ENCODE measurements at places on chromosomes 12 and 14. TPM values are rescaled to one million over a fixed set of nuclear protein-coding genes. Genes with fewer than 3 reads are reported as not detected.

- no peak overlapping the region for H3K27ac ChIP-seq
- H3K4me1 ChIP-seq = no peaks in the 10 kb centered on the region
- no peak for DNase-seq
- no peaks in the 10 kb centered on the region for H3K36me3 ChIP-seq
- no peaks in the 10 kb centered on the region for H3K27me3 ChIP-seq
Measured at GRCh38 chr14:72701605-72702004, 192.3 kb downstream of the DPF3 start.

DNA sequence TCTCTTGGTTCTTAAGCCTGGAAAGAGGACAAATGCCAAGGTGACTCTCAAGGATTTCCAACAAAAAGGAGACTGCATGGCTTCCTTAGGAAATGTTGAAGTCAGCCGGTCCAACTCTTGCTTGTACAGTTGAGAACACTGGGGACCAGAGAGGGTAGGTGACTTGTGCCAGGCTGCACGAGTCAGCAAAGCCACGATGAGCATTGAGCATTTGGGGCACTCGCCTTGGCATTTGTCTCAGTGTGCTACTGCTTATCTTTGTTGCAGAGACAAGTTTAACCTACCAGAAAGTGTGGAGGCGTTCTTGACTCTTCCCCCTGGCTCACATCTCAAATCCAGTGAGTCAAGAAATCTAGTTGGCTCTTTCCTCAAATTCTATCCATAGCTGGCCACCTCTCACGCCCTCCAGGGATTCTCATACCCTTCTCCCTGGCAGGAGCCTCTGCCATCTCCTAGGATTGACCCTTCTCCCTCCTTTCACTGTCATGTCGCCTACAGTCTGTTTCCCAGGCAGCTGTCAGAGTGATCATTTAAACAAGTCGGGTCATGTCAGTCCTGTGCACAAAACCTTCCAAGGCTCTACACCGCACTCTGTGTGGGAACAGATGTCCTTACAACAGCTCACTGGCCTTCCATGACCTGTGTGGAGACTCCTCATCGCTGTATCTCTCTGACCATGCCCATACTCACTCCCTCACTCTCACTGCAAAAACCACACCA lies 17.2 kb upstream of the KRT83 start:
- no peak overlapping the region for H3K4me3 ChIP-seq
- H3K4me1 ChIP-seq = no peaks in the 10 kb centered on the region
- DNase-seq = no peak

- H3K4me3 ChIP-seq = peak overlapping the region; percentile 75
- H3K27ac ChIP-seq = peak overlapping the region; percentile 80
- DNase-seq = peak; percentile 87
- H3K36me3 ChIP-seq = peaks cover 68% of the 10 kb centered on the region
- peaks cover 35% of the 10 kb centered on the region for H3K4me1 ChIP-seq
Measured at GRCh38 chr12:77062846-77063461, 2.4 kb downstream of the E2F7 start.

DNA sequence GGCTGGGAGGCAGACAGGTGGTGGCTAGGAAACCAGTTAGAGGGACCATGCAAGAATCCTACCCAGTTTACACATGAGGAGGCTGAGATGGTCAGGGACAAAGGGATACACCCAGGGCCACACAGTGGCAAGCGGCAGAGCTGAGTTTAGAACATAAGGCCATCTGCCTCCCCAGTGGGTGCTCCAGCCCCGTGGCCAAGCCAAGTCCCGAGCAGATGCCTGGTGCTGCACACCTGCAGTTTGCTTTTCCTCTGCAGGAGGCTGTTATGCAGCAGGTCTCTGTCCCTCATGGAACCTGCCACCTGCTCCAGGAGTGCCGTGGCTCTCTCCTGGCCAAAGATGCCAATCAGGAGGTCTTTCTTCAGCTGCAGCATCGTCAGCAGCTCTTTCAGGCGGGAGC lies 70.8 kb downstream of the SYNE3 start:
- DNase-seq = no peak
- no peaks in the 10 kb centered on the region for H3K4me1 ChIP-seq
- H3K36me3 ChIP-seq = peaks cover 16% of the 10 kb centered on the region
- no peak overlapping the region for H3K4me3 ChIP-seq
- H3K27me3 ChIP-seq = no peaks in the 10 kb centered on the region
- no peak overlapping the region for H3K27ac ChIP-seq

DNA sequence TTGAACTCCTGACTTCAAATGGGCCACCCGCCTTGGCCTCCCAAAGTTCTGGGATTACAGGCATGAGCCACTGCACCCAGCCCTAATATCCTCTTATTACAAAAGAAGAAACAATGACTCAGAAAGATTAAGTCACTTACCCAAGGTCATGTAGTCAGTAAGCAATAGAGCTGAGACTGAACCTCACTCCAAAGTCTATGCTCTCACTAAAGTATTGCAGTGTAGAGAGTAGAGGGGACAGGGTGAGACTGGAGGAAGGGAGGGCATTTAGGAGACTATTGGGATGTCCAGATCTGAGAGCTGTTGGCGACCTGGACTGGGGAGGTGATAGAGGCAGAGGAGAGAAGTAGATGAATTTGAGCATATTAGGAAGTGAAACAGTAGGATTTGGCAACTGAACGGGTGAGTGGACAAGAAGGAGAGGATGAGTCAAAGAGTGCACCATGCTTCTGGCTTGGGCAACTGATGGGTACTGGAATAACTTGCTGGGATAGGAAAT lies 11.8 kb downstream of the P2RX7 start:
- no peak overlapping the region for H3K4me3 ChIP-seq
- DNase-seq = no peak
- no peak overlapping the region for H3K27ac ChIP-seq
- H3K4me1 ChIP-seq = peaks cover 17% of the 10 kb centered on the region
- no peaks in the 10 kb centered on the region for H3K27me3 ChIP-seq

DNA sequence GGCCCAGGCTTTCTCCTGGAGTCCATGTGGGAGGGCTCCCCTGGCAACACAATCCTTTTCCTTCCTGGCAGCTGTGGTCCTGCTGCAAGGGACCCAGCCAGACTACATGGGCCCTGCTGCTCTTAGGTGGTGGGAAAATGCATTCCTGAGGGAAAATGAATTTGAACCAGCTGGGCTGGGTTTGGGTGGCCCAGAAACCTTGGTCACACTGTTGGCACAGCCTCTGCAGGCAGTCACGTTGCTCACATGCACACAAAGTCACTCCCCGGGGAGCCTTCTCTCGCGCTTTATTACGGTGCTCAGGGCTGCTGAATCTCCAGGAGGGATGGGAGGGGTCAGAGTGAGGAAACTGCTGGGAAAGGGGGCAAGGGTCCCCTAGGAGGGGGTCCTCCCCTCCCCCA lies 17.2 kb downstream of the PLEKHG3 start:
- DNase-seq = peak; percentile 91
- H3K27me3 ChIP-seq = no peaks in the 10 kb centered on the region
- peaks cover 35% of the 10 kb centered on the region for H3K36me3 ChIP-seq
- H3K4me3 ChIP-seq = 0 out of 2 replicates have a peak overlapping the region, but pooled peaks have one; percentile 8
- peaks cover 100% of the 10 kb centered on the region for H3K4me1 ChIP-seq

GRCh38 chr12:47903151-47903611 lies 1.6 kb downstream of the VDR start:
- H3K36me3 ChIP-seq = no peaks in the 10 kb centered on the region
- peaks cover 24% of the 10 kb centered on the region for H3K4me1 ChIP-seq
- peaks cover 13% of the 10 kb centered on the region for H3K27me3 ChIP-seq

DNA sequence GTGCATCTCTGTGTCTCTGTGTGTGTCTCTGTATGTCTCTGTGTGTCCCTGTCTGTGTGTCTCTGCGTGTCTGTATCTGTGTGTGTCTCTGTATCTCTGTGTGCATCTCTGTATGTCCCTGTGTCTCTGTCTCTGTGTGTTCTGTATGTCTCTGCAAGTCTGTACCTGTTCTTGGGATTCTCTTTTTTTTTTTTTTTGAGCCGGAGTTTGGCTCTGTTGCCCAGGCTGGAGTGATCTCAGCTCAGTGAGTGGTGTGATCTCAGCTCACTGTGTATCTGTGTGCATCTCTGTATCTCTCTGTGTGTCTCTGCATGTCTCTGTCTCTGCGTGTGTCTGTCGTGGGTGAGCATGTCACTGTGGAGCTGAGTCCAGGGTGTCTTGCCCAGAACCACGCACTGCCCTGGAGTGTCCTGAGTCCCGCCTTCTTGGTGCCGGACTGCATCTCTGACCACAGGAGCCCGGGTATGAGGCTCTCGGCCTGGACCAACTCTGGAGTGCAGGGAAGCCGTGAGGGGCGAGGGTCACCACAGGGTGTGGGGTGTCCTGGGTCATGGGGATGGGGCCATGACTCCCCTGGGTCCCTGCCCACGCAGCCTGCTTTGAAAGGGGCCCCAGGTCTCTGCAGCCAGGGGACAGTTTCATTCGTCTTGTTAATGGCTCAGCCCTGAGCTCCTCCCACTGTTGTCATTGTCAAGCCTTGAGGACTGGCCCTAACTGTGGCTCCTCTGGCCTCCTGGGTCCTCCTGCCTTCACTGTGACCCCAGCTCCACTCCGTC lies 11.8 kb downstream of the MYL2 start:
- no peaks in the 10 kb centered on the region for H3K27me3 ChIP-seq
- no peak overlapping the region for H3K4me3 ChIP-seq
- H3K36me3 ChIP-seq = no peaks in the 10 kb centered on the region
- no peak overlapping the region for H3K27ac ChIP-seq
- H3K4me1 ChIP-seq = no peaks in the 10 kb centered on the region

- no peak overlapping the region for H3K4me3 ChIP-seq
- H3K27ac ChIP-seq = no peak overlapping the region
- DNase-seq = no peak
Measured at GRCh38 chr14:61065656-61066055, 84.6 kb downstream of the SLC38A6 start.

DNA sequence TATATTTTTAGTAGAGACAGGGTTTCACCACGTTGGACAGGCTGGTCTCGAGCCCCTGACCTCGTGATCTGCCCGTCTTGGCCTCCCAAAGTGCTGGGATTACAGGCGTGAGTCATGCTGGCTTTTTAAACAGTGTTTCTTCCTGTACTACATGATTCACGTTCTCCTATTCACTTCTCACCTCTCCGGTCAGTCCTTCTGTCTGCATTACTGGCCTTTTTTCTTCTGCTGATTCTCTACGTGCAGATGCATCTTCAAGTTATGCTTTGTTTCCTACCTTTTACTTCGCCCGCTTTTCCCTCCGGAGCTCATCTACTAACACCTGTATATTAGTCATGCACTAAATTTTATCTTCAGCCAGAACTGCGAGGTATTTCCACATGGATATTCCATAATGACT lies 296.2 kb upstream of the FLRT2 start:
- no peak overlapping the region for H3K4me3 ChIP-seq
- H3K36me3 ChIP-seq = no peaks in the 10 kb centered on the region
- no peaks in the 10 kb centered on the region for H3K27me3 ChIP-seq
- peak overlapping the region; percentile 60 for H3K27ac ChIP-seq
- DNase-seq = peak; percentile 85

DNA sequence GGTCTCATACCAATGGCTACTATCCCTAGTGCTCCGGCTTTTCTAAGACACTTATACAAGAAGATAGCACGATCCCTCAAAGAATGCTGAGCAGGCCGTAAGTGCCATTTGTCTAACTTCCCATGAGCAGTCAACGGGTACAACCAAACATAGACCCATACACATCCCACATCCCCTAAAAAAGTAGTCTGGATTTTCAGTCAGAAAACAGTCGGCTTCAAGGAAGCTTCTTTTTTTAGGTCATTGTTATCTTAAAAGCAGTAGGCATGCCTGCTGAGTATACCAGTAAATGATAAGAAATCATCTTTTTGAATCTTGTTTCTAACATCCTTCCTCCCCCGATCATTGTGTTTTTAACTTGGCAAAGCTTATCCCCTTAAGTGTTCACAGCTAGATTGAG lies 19.8 kb downstream of the OSBPL8 start:
- DNase-seq = no peak
- H3K27ac ChIP-seq = no peak overlapping the region
- no peaks in the 10 kb centered on the region for H3K4me1 ChIP-seq
- H3K27me3 ChIP-seq = no peaks in the 10 kb centered on the region
- H3K36me3 ChIP-seq = no peaks in the 10 kb centered on the region
- H3K4me3 ChIP-seq = no peak overlapping the region

GRCh38 chr12:123934829-123935228 lies 37.8 kb downstream of the CCDC92 start:
- no peak overlapping the region for H3K4me3 ChIP-seq
- peaks cover 22% of the 10 kb centered on the region for H3K4me1 ChIP-seq
- peaks cover 23% of the 10 kb centered on the region for H3K36me3 ChIP-seq
- DNase-seq = no peak
- H3K27me3 ChIP-seq = no peaks in the 10 kb centered on the region
- no peak overlapping the region for H3K27ac ChIP-seq

GRCh38 chr12:71610031-71610795 lies 53.4 kb downstream of the ZFC3H1 start:
- H3K27ac ChIP-seq = no peak overlapping the region
- H3K4me1 ChIP-seq = no peaks in the 10 kb centered on the region
- no peak for DNase-seq
- H3K27me3 ChIP-seq = no peaks in the 10 kb centered on the region
- peaks cover 78% of the 10 kb centered on the region for H3K36me3 ChIP-seq
- H3K4me3 ChIP-seq = no peak overlapping the region

PHLDA1 gene
- total RNA-seq = 19.5 TPM

USP5 gene
- 121 TPM for total RNA-seq

DDX23 gene
- 109 TPM for total RNA-seq

CHD8 gene
- total RNA-seq = 41.0 TPM

POTEG gene
- total RNA-seq = not detected

MYO1H gene
- total RNA-seq = not detected

PHETA1 gene
- total RNA-seq = 8.5 TPM

IL23A gene
- not detected for total RNA-seq

All from SJSA1 (cell line).